ENCODE measurements at places on chromosomes 2 and 18.

- no peak for DNase-seq
Observed at GRCh38 chr2:219230059-219230540, 494 bp downstream of the ANKZF1 start.

DNA sequence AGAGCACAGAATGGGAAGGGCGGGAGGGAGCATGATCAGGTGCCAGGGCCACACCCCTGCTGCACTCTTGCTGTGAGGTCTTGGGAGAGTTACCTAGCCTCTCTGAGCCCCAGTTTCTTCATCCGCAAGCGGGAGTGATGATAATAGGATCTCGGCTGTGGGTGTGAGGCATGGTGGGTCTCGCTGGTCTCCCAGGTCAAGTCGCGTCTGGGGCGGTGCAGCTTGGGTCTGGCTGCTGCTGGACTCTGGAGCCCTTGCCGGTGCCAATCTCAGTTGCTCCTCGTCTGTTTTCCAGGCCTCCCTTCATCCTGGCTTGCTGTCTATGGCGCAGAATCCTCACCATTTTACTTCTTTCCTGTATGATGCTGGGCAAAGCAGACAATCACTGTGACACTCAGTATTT lies 130.3 kb upstream of the RAB12 start:
- DNase-seq = no peak

- no peak for DNase-seq
Observed at GRCh38 chr18:12321333-12321732, 13.3 kb downstream of the TUBB6 start.

DNA sequence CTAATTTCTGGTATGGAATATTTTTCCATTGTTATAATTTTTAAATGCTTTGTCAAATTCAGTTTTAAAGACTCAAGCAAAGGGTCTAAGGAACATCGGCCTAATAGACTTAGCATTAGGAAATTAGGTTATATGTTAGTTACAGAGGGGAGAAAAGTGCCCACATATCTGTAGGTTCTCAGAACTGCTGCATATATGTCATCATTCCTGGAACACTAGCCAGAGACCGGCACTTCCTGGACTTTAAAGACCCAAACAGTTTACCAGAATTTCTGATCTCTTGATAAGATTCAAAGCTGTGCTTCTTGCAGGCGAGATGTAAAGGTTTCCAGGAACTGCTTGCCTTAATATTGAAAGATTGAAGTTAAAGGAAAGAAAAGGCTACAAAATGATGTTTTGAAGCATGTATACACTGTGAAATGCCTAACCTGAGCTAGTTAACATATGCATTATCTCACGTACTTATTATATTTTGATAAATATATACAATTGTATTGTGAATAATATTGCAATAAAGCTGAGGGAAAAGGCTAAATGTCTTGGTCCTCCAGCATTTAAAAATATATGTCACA lies 993.6 kb downstream of the LRP1B start:
- no peak for DNase-seq

GRCh38 chr18:44597797-44598196 lies 82.9 kb upstream of the SETBP1 start:
- no peak for DNase-seq

- no peak for DNase-seq
Observed at GRCh38 chr2:19993731-19994130, 3.8 kb upstream of the WDR35 start.

- no peak for DNase-seq
Observed at GRCh38 chr2:134122610-134123009, 131.3 kb upstream of the MGAT5 start.

- DNase-seq = no peak
Observed at GRCh38 chr2:152440460-152440859, 105.5 kb downstream of the FMNL2 start.

DNA sequence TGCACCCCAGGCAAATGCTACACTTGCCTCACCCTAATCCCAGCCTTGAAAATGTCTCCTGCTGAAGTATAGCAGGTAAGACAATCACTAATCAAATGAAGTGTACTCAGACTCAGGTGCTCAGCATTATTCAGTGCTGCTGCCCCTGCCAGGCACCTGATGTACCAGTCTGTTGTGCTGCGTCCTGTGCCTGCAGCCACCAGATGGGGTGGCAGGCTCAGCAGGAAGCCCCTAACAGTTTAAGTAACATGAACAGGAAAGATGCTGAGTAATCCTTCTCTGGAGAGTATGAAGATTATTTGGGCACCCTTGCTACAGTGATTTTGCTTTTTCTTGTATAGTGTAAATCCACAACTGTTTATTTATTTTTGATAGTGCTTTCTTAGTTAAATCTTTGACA lies 69.1 kb downstream of the TACR1 start:
- DNase-seq = no peak

GRCh38 chr18:11665587-11665986 lies 23.5 kb upstream of the GNAL start:
- no peak for DNase-seq

Measured in NCI-H1417 treated with DMSO at 0.1 percent for 48 hours (cell line).